Activated gamma-delta T cell treated with Interleukin-2 at 50 U/mL for 16 hours (primary cell): ENCODE measurements at places on chromosomes 3 and 15.

- DNase-seq: peak; percentile 28
Measured at GRCh38 chr3:3200632-3201212, 21.2 kb upstream of the CRBN start.

GRCh38 chr3:162973428-162973917, 1476.9 kb downstream of the OTOL1 start:
- no peak for DNase-seq

- DNase-seq: no peak
Measured at GRCh38 chr3:50388016-50388719, 28.8 kb upstream of the TMEM115 start.

- DNase-seq: no peak
Measured at GRCh38 chr3:160471892-160472291, 22.3 kb upstream of the TRIM59 start.

DNA sequence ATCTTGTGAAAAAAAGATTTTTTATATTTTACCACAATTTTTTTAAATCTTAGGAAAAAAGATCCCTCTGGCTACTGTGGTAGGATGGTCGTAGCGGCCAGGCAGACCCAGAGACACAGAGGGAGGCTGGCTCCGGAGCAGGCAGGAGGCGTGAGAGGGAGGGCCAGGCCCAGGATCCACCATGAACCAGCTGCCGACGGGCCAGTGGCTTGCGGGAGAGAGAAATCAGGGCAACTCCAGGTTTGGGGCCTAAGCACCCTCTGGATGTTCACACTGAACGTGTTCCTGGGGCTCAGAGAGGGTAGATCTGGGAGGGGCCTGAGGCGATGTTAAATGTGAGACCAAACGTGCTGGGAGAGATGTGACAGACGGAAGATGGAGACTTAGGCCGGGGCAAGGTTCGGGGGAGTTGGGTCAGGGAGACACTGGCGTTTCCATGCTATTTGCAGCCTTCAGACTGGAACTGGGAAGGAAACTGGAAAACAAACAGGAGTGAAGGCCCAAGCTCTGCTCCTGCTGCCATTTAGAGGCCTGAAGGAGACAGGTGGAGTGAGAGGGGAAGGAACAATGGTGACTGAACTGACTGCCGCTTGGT, 1.6 kb upstream of the VILL start:
- DNase-seq: no peak

DNA sequence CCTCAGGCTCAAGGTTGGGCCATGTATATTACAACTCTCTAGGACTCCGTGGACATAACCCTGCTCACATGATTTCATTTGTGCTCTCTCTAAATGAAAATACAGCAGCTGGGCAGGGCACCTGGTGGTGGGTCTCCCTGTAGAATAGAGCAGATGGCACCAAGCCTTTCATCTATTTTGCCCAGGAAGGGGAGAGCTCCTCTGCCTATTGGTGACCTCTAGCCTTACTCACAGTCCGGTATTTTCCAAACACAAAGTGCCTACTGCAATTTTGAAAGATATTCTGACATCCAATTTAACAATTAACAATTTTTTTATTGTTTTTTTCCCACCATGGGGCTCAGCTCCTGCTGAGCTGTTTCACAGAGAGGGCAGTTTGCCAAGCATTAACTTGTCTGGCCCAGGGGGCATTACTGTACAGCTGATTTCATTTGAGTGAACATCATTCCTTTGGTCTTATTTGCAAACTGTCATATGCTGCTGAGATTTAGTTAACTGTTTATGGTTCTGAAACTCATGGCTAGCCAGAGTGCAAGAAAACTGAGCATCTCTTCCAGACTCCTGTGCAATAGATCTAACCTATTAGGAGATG, 474.0 kb downstream of the EPHB1 start:
- no peak for DNase-seq

DNA sequence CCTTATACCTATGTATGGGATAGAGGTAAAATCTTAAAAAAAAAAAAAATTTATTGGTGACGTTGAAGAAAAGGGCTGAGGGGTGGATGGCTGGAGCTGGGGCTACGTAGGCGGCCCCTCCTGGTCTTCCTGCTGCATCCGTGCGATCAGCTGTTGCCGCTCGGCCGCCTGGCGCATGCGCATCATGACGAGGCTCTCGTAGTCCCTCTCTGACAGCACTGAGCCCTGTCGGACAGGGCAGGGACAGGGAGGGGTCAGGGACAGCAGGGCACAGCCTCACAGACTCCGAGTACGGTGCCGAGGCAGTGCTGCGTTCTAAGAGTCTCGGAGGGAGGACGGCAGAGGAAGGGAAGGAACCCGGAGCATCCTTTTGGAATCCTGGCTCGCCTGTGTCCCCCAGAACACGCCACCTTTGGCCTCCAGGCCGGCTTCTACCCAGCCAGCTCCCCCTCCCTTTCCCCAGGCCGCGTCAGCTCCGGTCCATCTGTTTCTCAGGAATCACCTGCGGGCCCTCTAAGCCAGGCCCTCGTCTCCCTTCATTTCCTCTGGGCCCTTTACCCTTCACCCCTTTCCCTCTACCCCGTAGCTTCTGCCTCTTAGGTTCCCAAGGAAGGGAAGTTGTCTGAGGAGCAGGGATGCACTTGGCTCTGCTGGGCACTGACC, 1.8 kb upstream of the C15orf62 start:
- no peak for DNase-seq

DNA sequence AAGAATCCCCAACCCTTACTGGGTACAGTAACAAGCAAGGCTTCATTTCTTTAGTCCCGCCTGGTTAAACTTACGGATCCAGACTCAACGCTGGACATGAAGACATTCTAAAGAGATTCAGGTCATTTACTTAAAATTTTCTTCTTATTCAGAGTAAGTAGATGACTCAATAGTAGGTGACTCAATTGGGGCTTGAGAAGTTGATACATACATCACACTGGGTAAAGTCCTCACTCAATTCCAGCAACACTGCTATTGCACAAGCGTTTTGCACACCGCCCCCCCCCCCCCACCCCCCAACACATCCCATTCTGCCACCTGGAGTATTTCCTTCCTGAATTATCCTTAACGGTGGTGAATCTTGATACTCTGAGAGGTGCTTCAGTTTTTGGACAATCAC, 610.0 kb downstream of the FOXP1 start:
- no peak for DNase-seq
